ENCODE measurements at places on chromosomes 7 and 10.

- DNase-seq: no peak
Observed at GRCh38 chr7:77184990-77185389, 14.6 kb downstream of the FGL2 start.

DNA sequence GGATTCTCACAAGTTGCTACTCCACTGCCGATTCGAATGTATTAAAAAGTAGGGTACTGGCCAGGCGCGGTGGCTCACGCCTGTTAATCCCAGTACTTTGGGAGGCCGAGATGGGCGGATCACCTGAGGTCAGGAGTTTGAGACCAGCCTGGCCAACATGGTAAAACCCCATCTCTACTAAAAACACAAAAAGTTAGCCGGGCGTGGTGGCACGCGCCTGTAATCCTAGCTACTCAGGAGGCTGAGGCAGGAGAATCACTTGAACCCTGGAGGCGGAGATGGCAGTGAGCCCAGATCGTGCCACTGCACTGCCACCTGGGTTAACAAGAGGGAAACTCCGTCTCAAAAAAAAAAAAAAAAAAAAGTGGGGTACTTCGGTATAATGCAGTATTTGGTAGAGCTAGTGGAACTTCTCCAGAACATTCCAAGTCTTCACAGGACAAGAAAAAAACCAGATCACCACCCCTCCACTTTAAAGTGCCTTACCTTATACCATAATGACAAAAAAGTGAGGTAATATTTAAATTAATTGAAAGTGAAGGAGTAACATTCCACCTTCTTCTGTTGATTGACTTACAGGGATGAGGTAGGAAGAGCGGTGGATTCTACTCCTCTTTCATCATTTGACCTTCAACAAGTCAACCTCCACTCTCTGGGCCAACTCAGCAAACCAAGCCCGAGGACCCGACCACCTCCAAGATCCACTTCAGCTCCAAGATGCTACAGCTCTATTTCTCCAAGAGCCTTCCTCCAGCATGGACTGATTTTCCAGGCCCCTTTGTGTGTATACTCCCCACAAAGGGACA, 2.0 kb downstream of the BAZ1B start:
- no peak for DNase-seq

DNA sequence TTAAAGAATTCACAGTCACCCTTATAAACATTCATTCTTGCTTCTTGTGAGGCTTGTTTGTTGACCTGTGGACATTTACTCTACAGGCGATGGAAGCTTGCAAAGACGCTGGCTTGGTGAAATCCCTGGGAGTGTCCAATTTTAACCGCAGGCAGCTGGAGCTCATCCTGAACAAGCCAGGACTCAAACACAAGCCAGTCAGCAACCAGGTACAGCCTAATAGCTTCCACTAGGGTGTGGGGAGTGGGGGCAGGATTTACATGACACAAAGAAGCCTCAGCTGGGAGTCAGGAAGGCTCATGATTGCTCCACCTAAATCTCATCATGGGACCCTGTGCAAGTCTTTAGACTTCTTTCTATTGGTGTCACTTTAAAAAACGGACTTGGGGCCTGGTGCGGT, 29.0 kb downstream of the AKR1D1 start:
- DNase-seq: no peak

DNA sequence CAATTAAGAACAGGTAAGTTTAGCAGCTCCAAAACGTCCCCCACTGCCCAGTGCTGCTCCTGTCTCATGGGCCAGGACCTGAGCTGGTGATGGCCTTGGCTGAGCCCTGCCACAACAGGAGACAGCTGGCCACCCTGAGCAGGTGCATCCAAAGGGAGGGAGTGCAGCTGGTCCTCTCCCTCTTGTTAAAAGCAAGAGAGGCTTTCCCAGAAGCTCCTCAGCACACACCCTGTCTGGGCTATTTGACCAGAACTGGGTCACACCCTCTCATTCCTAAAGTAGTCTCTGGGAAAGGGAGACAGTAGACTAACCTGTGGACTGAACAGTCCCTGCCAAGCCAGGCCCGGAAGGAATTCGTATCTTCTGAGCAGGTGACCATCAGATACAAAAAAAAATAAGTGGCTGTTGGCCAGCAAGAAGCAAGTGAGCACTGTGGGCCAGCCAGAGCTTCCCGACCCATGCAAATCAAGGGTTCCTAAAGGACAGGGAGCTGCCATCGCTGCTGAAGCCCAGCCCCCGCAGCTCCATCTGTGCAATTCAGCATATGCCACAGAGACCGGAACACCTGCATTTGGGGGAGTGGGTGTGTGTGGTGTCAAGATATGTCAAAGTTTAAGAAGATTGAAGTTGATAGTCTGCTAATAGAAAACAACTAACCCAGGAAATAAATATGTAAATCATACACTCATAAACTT, 2.1 kb upstream of the TMEM72 start:
- DNase-seq: no peak

DNA sequence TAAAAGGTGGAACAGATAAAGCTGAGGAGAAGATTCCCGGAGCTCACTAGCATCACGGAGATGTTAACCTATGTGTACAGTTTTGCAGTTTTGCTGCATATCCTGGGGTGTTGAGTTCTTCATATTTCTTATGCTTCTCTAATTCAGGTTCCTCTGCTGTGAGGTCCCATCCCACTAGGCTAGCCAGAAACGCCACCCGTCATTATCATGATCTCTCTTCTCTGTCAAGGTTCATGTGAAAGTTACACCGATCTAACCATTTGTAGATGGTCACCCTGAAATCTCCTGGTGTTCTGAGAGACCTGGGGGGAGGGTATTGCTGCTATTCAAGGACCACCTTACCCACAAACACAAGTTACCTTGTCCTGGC, 136.3 kb downstream of the CCDC71L start:
- no peak for DNase-seq

DNA sequence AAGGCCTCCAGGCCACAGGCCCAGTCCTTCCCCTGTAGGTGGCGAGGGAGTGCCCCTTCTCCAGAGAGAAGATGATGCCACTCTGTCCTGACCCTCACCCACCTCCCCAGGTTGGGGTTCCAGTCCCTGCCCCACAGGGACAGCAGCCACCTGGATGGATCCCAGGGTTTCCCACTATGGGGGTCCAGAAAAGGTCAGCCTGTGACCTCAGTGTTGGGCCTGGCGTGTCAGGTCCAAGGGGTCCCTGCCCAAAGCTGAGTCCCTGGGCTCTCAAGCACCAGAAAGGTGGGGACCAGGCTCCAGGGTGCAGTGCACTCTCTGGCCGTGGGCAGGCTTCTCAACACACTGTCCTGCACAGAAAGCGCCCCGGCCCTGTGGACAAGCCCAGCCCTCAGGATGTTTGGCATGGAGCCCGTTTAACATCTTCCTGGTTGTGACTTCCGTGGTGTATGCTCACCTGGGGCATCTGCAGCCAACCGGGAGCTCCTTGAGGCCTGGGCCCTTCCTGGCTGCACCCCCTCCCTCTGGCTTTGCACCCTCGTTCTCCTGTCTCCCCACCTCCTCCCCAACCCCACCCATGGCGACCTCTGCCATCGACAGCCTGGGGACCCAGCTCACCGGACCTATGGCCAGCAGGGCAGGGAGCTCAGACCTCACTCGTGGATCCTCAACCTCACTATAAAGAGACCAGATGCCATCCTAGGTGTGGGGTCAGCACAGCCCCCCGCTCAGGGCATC, 58.3 kb upstream of the PPP2R2D start:
- DNase-seq: no peak

DNA sequence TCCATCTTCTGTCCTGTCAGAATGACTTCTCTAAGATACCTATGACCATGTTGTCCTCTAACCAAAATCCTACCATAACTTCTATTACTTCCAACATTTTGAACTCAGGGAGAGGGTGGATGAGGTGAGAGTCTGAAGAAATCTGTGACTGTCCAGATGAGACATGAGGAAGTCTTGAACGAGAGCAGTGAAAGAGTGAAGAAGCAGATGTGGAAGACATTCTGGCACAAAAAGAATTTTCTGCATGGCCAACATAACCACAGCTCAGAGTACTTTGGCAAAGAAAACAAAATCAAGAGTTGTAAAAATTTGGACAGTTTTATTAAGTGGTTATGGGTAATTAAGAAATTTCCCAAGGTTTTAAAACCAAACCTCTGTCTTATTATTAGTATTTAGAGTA, 141.6 kb downstream of the CPEB3 start:
- DNase-seq: no peak

DNA sequence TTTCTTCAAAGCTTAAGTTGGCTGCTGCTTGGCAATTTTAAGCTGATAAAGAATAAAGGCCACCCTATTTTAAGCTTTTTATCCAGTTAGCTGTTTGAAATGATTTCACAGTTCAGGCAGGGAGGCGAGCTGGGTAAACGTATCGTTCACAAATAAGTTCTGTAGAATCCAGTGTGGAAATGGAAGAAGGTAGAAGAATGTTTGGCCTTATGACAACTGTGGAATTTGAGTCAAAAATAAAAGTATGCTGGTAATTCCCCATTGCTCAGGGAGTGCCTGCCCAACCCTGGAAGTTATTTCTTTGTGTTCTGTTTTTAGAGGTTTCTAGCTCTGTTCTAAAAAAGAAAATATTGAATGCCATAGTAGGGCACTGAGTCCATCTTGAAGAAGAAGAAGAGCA, 113.1 kb downstream of the ARL4A start:
- DNase-seq: no peak

DNA sequence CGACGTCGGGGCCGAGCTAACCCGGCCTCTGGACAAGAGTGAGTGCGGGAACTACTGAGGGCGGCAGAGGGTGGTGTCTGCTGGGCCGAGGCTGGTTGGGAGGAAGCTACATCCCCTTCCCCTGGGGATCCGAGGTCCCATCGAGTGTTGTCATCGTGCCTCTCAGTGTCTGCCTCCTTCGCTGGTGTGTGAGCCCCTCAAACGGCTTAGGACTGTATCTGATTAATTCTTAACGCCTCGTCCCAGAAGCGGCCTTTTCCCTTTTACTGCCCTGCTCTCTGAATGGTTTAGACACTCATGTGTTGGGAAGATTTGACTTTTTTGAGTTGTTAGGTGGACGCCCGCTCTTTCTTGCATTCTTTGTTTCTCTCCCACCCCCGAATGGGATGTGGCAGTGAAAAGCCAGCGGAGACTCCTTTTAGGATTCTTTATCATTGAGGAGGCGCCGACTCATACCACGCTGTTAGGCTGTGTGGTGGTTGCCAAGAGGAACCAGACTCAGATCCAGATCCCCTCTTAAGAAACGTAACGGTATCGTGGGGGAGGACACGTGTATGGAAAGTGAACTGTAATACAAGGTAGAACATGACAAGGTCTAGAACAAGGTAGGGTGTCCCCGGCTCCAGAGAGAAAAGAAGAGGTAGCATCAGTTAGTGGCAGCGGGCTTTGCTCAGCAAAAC, 631 bp downstream of the SUPV3L1 start:
- no peak for DNase-seq

- no peak for DNase-seq
Observed at GRCh38 chr10:124677749-124678556, 66.2 kb downstream of the FAM53B start.

DNA sequence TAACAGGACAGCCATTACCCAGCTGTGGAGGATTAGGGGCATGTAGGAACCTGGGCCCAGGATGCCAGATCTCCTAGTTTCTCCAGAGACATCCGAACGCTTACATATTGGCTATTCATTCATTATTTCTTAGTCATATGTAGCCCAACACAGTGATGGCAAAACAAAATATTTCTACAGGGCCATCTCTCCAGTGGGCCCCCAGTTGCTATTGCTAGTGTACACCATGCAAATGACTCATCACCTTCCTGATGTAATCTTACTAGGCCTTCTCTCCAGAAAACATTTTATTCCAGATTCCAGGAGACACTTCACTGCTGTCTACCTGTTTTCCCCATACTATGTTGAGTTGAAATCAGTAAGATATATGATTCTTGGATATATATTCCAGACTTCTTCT, 201.7 kb downstream of the PLXDC2 start:
- no peak for DNase-seq

GRCh38 chr10:78933828-78934531, 134.8 kb upstream of the ZMIZ1 start:
- no peak for DNase-seq

- DNase-seq: no peak
Observed at GRCh38 chr7:3157566-3158287, 114.1 kb upstream of the CARD11 start.

GRCh38 chr10:14705548-14706230, 69.0 kb downstream of the FAM107B start:
- DNase-seq: no peak

GRCh38 chr10:5396556-5397300, 7.9 kb downstream of the TUBAL3 start:
- no peak for DNase-seq

- DNase-seq: no peak
Observed at GRCh38 chr10:116241085-116241484, 31.9 kb downstream of the GFRA1 start.

- no peak for DNase-seq
Observed at GRCh38 chr7:41994036-41994745, 242.8 kb downstream of the GLI3 start.

- no peak for DNase-seq
Observed at GRCh38 chr7:157527686-157528085, 190.9 kb downstream of the DNAJB6 start.

DNA sequence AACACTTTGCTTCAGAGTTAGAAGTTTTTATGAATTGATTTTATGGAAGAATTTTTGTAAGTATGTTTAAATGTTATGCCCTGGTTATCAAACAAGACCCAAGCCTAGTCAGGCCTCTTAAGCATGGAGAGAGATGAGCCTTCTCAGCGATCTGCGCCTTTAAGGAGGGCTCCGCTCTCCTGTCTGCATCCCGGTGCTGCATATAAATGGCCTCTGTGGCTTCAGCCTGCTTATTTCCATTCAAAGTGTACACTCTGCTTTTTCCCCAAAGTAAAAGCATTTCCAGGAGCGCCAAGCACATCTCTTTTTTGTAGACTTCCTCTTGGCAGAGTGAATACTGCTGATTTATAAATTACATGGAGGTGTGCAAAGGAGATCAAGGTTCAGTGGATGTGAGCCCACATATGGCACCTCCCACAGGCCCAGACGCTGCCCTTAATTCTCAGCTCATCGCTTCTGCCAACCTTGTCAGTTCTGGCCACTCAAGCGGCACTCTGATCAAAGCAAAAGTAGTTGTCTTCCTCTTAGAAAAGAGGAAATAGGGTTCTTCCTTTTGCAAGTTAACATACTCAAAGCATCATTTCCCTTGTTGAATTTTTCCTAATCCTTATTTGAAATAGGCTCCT, 70.0 kb upstream of the SFMBT2 start:
- DNase-seq: no peak

- DNase-seq: no peak
Observed at GRCh38 chr7:132321387-132321786, 254.9 kb downstream of the PLXNA4 start.
